ENCODE measurements at places on chromosomes 11 and 22.

- H3K27me3 ChIP-seq: no peaks in the 10 kb centered on the region
- H3K27ac ChIP-seq: no peak overlapping the region
- H3K36me3 ChIP-seq: no peaks in the 10 kb centered on the region
- no peak overlapping the region for H3K4me3 ChIP-seq
- DNase-seq: peak; percentile 20
- no peaks in the 10 kb centered on the region for H3K4me1 ChIP-seq
Measured at GRCh38 chr11:17979770-17980371, 33.0 kb downstream of the SERGEF start.

DNA sequence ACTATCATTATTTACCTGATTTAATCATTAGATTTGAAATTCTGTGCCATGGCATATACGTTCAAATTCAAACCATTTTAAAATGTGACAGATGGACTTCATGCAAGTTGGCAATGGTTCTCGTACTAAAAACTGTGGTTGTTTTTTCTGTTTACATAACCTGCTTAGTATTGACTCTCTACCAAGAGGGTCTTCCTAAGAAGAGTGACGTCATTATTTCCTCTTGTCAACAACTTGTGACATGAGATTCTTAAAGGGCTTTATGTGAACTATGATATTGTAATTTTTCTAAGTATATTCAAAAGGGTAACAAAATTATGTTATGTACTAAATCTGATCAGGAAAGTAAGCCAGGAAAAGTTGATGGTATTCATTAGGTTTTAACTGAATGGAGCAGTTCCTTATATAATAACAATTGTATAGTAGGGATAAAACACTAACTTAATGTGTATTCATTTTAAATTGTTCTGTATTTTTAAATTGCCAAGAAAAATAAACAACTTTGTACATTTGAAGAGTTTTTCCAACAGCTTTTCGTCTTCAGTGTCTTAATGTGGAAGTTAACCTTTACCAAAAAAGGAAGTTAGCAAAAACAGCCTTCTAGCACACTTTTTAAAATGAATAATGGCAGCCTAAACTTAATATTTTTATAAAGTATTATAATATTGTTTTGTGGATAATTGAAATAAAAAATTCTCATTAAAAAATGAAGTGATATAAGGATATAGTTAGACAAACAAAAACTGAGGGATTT lies 87.0 kb downstream of the GRK3 start:
- H3K27me3 ChIP-seq: no peaks in the 10 kb centered on the region
- DNase-seq: peak; percentile 42
- peaks cover 13% of the 10 kb centered on the region for H3K4me1 ChIP-seq
- no peak overlapping the region for H3K27ac ChIP-seq

DNA sequence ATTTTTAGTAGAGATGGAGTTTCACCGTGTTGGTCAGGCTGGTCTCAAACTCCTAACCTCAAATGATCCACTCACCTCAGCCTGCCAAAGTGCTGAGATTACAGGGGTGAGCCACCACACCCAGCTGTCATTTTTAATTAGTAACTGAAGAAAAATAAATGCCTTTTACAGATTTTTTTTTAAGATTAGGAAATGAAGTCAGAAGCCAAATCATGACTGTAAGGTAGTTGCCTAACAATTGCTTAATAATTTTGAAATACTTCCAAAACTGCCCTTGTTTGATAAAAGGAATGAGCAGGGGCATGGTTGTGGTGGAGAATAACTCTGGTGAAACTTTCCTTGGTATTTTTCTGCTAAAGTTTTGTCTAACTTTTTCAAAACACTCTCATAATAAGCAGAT lies 98.9 kb upstream of the SLC5A12 start:
- H3K4me1 ChIP-seq: no peaks in the 10 kb centered on the region
- no peak overlapping the region for H3K27ac ChIP-seq
- no peak overlapping the region for H3K4me3 ChIP-seq

DNA sequence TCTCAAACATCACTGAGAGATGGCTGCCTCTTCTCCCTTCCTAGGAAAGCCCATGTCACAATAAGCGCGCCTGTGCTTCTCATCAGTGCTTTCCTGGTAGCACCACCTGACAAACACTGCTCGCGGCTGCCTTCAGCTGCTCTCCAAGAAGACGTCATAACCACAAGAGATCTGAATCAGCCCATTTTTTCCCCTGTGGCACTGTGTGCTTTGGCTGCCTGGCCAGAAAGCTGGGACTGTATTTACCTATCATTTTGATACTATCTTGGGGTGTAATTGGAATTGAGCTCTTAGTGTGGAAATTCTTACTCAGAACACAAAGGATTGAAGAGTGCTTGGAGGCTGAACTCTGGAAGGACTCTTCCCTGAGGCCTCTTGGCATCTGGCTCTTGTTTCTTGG lies 50.3 kb upstream of the EHF start:
- DNase-seq: no peak
- no peaks in the 10 kb centered on the region for H3K4me1 ChIP-seq
- no peaks in the 10 kb centered on the region for H3K27me3 ChIP-seq
- no peak overlapping the region for H3K27ac ChIP-seq

All from CD14-positive monocyte (primary cell).